Fibroblast of skin of back (primary cell): ENCODE measurements at places on chromosomes 7 and 10.
A peak's percentile ranks its signal among the peaks of the same experiment; 100 is the strongest.

- no peak for DNase-seq
Observed at GRCh38 chr10:132094581-132095234, 29.0 kb downstream of the JAKMIP3 start.

GRCh38 chr7:85078181-85078580 lies 108.7 kb downstream of the SEMA3D start:
- DNase-seq: no peak

DNA sequence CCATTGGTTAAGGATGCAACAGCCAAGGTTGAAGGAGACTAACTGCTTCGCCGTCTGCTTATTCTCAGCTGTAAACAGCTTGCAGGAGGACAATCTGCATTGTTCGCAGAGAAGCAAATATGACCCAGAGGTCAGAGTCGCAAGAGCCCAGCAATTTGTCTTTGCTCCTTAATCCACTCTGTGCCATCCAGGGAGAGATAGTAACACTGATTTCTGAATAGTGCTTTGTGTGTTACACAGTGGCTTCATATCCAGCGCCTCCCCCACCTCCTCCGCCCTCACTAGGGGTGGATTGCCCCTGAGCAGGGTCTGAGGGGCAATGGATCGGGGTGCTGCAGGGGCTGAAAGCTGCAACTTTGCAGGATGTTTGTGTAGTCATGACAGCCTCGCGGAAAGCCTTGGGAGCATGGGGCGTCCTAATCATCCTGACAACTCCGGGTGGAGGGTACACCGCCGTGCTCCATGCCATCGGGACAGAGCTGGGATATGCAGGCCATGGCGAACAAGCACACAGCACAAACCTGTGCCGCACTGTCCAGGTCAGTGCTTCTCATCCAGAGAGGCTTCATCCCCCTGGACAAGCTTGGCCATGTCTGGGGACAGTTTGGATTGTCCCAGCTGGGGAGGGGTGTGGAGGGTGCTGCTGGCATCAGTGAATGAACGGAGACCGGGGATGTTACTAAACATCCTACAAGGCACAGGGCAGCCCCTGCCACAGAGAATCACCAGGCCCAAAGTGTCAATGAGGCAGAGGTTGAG lies 103.1 kb upstream of the INSIG1 start:
- no peak for DNase-seq

- peak; percentile 30 for DNase-seq
Observed at GRCh38 chr10:89301232-89301631, 614 bp upstream of the IFIT2 start.

- no peak for DNase-seq
Observed at GRCh38 chr7:130993671-130994365, 259.8 kb upstream of the KLF14 start.

GRCh38 chr10:80433134-80433533 lies 21.0 kb upstream of the TSPAN14 start:
- DNase-seq: no peak

- no peak for DNase-seq
Observed at GRCh38 chr7:135831455-135832195, 83.0 kb upstream of the FAM180A start.

GRCh38 chr7:138525757-138526156 lies 65.7 kb downstream of the TRIM24 start:
- DNase-seq: no peak

- DNase-seq: peak; percentile 92
Observed at GRCh38 chr7:76069238-76069638, 21.3 kb downstream of the MDH2 start.

DNA sequence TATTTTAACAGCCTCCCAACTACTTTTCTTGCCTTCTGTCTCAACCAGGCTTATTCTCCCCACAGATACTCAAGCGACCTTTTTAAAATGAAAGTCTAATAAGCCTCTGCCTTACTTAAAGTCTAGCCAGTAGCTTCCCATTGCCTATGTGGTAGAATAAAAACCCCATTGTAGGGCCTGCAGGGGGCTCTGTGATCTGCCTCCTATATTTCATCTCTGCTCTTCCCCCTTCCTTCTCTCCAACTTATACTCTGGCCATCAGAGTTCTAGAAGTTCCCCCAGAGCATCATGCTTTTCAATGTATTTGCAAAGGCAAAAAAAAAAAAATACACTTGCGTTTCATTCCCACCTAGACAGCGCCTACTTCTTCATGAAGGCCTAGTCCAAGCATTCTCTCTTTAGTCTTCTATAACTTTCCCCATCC lies 167.7 kb upstream of the ADO start:
- no peak for DNase-seq

DNA sequence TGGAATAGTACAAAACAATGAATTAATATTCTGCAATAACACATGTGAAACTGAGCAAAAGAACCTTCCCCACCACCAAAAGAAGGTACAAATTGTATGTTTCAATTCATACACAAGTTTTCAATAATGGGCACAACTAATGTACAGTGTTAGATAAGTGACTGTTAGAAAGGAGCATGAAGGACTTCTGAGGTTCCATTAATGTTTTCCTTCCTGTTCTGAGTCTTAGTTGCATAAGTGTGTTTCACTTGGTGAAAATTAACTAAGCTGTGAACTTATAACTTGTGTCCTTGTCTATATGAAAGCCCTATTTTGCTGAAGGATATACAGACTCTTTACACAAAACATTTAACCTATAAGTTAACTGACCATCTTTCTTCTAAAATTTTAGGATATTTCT lies 8.2 kb downstream of the GSAP start:
- no peak for DNase-seq

DNA sequence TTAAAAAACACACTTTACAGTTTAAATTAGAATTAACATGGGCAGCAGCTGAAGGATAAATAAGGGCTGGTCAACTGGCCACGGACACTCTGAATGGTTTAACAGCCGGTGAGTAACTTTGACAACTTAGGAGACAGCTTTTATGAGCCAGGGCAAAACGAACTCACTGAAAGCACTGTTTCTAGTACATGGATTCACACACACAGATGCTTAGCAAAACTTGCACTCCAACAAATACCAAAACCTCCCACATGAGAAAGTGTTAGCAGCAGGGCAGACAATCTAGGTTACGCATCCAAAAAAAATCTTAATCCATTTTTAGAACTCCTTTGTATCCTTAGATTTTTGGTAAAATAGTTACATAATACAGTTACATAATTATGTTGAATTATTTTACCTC lies 486.4 kb downstream of the PHTF2 start:
- no peak for DNase-seq

- DNase-seq: no peak
Observed at GRCh38 chr10:78134773-78135306, 101.2 kb downstream of the RPS24 start.

DNA sequence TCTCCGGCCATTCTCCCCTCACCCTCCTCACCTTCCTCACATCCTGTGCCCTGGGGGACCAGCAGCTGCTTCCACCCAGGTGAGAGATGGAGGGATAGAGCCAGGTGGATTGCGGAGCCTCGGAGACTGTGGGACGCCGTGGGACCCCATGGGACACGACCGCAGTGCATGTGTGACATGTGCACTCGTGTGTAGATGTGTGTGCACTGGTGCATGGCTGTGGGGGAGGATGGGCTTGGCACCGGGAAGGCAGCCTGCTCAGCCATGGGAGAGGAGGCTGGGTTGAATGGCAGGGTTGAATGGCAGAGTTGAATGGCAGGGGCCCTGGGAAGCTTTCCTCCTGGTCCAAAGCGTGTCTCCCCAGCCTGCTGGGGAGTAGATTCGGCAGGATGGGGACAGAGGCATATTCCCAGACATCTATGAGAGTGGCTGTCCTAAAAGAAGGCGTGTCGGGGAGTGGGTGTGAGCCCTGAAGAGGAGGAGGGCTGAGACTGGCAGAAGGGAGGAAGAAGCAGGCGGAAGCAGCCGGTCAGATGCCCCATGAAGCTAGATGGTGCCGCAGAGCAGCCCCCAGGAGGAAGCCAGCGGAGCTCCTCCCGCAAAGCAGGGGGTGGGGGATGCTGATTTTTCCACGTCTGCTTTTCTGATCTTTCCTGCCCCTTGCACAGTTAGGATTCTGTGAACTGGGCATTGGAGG lies 815 bp downstream of the GIMAP8 start:
- DNase-seq: no peak

DNA sequence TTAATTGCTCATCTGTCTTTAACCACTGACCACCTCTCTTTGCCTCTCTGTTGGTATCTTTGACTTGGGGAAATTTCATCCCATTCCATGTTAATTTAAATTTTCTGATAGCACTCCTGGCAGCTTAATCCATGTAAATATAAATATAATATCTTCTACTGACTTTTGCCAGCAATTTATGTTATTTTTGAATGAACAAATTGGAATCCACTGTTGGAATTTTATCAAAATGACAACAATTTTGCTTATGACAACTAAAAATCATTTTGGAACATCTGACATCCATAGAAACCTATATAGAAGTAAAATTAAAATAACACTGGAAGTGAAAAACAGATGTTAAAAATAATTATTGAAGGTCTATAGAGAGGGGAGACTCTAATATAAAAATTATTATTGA lies 176.5 kb upstream of the AKR1E2 start:
- DNase-seq: no peak

GRCh38 chr7:95811846-95812445 lies 39.6 kb downstream of the DYNC1I1 start:
- no peak for DNase-seq

DNA sequence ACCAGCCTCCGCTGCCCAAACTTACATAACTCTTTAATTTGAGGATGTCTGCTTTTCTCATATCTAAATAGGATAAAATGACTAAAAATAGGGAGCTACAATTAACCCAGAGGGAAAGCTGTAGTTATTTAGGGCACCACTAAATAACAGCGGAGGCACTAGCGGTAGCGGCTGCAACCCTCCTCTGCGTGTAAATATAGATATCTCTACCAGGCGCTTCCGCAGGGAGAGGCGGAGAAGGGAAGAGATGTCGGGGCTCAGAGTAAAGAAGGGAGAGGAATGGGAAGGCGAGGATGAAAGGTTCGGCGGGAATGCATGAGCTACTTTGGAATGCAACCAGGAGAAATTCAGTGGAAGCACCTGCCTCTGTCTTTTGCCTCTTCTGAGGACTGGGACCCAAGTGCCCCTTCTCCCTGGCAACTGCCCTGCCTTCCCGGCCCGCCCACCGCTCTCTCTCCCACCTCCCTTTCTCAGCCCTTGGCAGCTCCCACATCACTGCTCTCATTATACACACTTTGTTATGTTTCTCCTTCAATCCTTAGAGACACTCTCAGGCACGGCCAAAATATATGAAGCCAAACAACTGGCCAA lies 698.3 kb downstream of the PARD3 start:
- DNase-seq: no peak

GRCh38 chr7:92412745-92413144 lies 34.5 kb upstream of the GATAD1 start:
- DNase-seq: no peak

GRCh38 chr10:2978574-2979273 lies 88.6 kb upstream of the PFKP start:
- DNase-seq: no peak

DNA sequence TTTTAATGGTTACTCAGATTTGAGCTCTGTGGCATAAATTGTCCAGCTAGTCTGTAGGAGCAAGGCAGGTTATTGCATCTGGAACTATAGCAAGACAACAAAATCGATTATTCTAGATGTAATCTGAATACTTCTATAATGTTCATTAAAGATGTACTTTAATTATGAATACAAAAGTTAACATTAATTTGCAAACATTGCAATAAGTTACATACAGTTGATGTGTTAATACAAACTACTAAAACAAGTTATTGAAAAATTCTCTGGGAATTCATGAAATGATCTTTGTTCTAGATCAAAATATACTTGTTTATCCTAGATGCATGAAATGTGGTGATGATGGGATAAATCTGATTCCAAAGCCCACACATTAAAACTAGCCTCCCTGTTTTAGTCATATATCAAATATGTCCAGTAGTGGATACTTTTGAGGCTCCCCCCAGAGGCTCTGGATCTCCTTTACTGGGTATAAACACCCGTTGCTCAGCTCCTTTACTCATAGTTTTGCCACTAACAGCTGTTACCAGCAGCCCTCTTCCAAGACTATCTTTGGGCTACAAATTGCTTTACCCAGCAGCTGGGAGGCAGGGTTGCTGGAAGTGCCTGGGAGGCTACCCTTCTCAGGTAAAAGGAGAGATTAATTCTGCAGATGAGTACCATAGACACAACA lies 78.1 kb downstream of the ARL4A start:
- DNase-seq: no peak
